CD4-positive, alpha-beta T cell treated with Interleukin-6 at 100 ng/mL for 8 hours (primary cell): ENCODE measurements at places on chromosomes 1 and 21.

GRCh38 chr1:206049293-206049692 is 3.7 kb upstream of the RHEX start:
- DNase-seq, result no peak

DNA sequence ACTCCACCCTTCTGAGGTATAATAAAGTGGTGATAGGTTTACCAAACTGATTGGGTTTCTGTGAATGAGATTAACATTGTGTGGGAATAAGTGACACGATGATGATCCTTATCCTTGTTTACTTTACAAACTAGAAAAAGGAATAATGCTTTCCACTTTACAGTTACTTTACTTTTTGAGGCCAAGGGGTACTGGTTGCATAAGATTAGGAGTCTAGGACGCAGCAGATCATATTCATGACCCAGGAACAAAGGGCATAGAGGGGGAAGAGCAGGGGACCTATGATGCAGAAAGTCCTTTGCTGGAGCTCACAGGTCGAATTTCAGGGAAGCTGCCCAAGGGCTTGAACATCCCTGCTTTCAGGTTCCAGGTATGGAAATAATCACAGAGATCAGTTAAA is 20.4 kb downstream of the FGGY start:
- DNase-seq, result no peak

GRCh38 chr1:204758601-204759000 is 73.1 kb upstream of the LRRN2 start:
- DNase-seq, result no peak

DNA sequence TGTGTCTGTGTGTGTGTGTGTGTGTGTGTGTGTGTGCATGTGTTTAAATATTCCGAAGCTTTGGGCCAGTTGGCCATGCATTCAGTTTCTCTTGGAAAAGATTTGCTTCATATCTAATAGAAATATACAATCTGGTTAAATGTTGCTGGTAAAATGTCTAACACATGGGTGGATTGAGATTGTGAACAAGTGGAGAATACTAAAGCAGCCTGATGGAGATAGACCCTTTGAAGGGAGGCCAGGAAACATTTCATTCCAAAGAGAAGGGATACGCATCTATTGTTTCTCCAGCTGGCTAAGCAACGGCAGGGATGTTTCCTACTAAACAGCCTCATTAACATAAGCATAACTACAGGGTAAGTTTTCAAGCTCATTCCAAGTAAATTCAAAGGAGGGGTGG is 257.5 kb upstream of the PTBP2 start:
- DNase-seq, result no peak

DNA sequence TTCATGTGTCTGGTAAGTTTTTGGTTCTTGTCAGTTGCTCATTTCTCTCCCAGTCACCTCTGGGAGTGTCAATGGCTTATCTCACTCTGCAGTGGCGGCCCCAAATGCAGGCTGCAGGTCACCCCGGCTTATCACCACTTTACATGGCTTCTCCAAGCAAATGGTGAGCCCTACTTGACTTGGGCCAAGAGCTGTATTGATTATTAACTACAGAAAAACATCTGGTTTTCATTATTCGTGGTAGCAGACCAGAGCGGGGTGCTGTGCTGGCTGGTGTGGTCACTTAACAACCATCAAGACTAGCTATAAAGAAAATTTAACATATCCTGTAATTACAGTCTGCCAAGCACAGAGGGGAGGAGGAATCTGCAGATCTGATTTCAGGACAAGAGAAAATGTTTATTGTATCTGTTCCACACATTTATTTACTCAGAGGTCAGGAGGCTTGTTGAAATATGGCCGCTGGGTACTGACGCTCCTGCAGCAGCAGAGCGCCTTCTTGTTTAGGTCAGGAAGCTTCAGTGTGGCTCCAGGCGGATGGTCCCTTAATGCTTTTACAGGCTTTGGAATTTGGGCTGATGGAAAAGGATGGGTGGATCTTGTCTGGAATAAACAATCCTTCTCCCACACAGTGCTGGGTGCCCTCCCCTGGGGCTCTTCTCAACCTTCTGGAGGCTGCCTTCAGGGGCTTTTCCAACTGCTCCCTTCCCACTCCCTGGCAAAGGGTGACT is 87.8 kb downstream of the HLX start:
- no peak for DNase-seq

- no peak for DNase-seq
Measured at GRCh38 chr1:61184040-61184713, 101.8 kb downstream of the NFIA start.

DNA sequence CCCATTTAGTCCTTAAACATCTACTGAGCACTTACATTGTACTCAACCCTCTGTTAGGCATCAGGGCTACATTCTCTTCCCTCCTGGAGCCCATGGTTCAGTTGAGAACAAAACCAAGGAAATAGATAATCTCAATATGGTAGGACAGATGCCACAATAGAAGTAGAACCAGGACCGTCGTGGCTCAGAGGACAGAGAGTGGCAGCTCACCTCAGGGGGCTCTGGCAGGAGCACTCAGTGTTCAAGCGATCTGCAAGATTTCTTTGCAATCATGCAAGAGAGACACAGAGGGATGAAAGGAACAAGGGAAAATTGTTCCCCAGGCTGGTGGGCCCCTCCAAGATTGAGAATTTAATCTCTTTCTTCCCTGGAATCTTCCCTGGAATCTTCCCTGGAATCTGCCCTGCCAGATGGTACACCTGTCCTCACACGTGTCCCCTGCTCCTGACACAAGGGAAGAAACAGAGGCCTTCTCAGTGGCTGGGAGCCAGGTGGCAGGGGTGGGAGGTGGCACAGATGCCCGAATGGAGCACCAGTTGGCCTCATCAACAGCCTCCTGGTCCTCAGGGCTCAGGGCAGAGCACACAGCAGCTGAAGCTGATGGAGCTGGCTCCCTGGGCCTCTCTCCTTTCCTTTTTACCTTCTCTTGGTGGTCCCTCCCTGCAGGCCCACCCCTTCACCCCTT is 135.4 kb downstream of the PLXNA2 start:
- no peak for DNase-seq
